ENCODE measurements at places on chromosomes 2 and 18.

DNA sequence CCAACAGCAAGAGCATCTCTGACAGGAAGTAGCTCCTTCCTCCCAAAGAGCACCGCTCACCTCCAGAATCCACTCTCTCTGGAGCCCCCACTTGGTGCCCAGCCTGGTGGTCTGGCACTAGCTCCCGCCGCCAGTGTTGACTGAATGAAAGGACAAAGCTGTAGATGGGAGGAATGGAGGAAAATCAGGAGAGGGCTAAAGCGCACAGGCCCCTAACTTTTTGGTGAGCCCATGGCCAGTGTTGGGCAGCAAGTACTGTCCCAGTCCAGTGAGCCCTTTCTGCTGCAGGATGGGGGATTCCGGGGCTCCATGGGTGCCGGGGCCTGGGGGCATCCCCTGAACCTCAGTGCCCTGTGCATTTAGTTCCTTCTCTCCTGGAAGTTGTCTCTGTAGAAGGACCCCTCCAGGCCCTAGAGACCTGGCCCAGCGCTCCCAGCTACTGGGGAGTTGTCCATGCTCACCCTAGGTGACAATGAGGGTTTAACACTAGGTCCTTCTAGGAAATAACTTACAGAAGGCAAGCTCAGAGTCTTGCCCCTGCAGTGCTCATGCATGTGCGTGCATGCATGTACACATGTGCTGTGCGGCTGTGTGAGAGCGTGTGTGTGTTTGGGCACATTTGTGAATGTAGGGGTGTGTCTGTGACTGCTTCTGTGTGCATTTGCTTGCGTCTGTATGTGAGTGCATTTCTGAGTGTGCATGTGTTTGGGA, 33.6 kb downstream of the GLI2 start:
- no peak for DNase-seq

- DNase-seq = no peak
These were observed 136.2 kb downstream of the CERS6 start for GRCh38 chr2:168592181-168592831.

DNA sequence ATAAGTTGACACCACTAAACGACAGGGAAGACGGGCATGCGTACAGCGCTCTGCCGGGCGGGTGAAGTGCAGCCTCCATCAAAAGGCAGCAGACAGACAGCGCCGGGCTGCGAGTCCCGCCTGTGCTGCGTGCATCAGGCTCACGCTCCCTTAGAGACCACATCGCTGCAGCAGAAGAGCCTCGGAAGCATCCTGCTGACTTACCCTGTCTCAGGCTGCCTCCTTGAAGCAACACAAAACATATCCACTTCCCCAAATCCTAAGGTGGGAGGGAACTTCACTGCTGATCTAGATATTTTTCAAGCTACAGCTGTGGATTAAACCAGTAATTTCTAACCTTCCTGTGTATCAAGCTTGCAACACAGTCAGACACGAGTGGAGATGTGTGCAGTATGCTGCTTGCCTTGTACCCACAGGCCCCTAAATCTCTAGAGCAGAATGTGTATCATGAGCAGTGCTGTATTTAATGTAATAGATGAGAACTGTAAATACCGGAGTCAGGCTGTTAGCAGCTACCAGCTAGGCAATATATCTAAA, 6.4 kb downstream of the MYT1L start:
- DNase-seq = no peak

- no peak for DNase-seq
These were observed 24.1 kb upstream of the ZEB2 start for GRCh38 chr2:144544053-144544452.

All from AG04450 (cell line).